ENCODE measurements at places on chromosomes 5 and 9.

DNA sequence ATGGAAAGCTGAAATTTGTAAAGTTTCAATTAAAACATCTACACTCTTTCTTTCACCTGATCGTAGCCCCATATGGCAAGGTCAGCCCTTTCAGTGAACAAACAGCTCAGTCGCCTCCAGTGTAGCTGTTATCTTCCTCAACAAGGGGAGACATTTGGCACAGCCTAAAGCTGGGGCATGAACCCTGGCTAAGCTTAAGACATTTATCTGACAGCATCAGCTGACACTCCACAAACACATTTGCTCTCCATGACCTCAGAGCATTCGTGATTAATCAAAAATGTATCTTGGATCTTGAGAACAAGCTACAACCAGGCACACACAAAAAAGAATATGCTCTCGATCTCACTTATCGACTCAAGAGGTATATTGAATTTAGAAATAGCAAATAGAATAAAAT, 67.3 kb downstream of the POU5F2 start:
- DNase-seq: no peak

- DNase-seq: no peak
These were observed 137.0 kb downstream of the COL23A1 start for GRCh38 chr5:178453224-178453623.

DNA sequence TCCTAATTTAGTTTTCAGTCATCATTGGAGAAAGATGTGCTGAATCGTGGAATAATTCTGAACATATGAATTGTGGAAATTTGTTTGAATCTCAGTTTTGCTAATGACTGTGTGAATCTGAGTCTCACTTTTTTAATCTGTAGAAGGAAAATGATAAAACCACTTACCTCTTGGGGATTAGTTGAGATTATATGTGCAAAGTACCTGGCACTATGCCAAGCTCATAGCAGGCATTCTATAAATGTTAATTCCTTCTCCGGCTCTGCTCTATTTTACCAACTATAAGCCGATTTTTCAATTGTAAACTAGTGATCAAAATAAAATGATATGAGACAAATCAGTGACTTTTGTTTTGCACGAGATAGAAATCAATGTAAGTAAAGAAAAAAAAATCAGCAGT, 290.8 kb downstream of the TRPM3 start:
- DNase-seq: no peak

DNA sequence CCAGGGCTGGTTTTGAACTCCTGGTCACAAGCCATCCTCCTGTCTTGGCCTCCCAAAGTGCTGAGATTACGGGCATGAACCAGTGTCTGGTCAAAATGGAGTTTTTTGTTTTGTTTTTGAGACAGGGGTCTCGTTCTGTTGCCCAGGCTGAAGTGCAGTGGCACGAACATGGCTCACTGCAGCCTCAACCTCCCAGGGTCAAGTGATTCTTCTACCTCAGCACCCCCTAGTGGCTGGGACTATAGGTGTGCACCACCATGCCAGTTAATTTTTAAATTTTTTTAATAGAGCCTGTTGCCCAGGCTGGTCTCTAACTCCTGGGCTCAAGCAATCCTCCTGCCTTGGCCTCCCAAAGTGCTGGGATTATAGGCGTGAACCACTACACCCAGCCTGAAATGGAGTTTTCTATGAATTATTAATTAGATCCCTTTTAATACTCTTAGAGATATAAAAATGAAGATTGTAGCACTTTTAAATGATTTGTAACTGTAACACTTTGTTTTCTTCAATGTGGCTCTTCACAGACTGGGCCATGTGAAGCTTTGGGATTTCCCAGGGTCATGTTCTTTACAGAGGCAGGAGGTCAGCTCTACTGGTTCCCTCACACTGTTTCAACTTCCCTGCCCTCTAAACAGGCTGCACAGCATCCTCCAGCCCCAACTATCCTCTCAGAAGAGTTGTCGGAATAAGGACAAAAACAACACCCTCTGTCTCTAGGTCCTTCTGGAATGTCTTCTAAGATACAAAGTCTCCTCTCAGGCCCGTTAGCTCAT, 32.7 kb upstream of the SPARC start:
- DNase-seq: no peak

DNA sequence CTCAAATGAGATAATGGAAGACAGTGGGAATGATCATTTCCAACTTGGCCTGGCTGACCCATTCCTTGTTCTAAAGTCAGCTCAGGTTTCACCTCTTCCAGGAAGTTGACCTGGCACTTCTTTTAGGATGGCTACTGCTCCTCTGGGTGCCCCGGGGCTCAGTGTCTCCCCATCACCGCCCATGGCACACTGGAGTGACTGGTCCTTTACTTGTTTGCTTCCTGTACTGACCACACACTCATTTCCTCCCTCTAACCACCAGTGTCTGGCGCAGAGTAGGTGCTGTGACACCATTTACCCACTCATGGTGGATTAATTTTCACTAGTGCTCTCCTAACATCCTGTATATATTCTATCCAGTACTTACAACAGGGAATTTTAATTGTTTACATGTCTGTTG, 183.5 kb downstream of the CDK5RAP2 start:
- peak; percentile 62 for DNase-seq

All from cardiac septum (tissue), 1 donor.